ENCODE measurements at places on chromosomes 5 and 9. TPM values are rescaled to one million over a fixed set of nuclear protein-coding genes. Genes with fewer than 3 reads are reported as not detected.

C5orf52 gene
- not detected for total RNA-seq

CARTPT gene
- not detected for total RNA-seq

SLC36A3 gene
- total RNA-seq = not detected

FBP2 gene
- total RNA-seq = not detected

PAEP gene
- total RNA-seq = not detected

LCN9 gene
- not detected for total RNA-seq

SURF6 gene
- 33.6 TPM for total RNA-seq

POLR1E gene
- 15.1 TPM for total RNA-seq

CXCL14 gene
- total RNA-seq = 1.2 TPM

MAST4 gene
- total RNA-seq = 30.8 TPM

CTXN3 gene
- total RNA-seq = not detected

SPINK7 gene
- not detected for total RNA-seq

All from cardiac muscle cell (in vitro differentiated cells and primary cell).